Left colon (tissue), 2 donors: ENCODE measurements at places on chromosomes 5 and 9.

DNA sequence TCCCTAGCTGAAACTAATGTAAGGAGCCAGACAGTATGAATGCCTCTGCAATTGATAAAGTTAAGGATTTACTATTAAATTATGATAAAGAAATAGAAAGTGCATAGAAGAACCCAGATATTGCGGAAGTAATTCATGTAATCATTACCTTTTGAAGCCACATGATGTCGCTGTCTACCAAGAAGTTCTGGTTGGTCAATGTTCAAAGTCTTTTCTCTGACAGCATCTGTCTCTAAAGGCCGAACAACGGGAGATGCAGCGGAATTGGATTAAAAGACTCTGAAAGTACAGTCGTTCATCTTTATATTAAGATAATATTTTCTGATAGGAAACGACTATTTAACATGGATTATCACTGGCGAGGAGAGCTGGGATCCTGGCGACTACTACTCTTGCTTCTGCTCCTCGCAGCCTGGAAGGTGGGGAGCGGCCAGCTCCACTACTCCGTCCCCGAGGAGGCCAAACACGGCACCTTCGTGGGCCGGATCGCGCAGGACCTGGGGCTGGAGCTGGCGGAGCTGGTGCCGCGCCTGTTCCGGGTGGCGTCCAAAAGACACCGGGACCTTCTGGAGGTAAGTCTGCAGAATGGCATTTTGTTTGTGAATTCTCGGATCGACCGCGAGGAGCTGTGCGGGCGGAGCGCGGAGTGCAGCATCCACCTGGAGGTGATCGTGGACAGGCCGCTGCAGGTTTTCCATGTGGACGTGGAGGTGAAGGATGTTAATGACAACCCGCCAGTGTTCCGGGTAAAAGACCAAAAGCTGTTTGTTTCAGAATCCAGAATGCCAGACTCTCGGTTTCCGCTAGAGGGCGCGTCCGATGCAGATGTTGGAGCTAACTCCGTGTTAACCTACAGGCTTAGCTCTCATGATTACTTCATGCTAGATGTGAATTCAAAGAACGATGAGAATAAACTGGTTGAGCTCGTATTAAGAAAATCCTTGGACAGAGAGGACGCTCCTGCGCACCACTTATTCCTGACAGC, at the start of gene PCDHA8:
TSS of gene PCDHA8 (plus strand) at position 210 of the 985 bp plus-strand sequence. CDS start at position 345, 135 bp downstream.
- no peak for DNase-seq

- no peak for DNase-seq
Measured at GRCh38 chr5:133520062-133520461, 92.3 kb downstream of the FSTL4 start.

GRCh38 chr9:97628668-97629067, 4.5 kb downstream of the TSTD2 start:
- no peak for DNase-seq

GRCh38 chr9:36164372-36164771, 4.8 kb upstream of the CCIN start:
- DNase-seq, result no peak

DNA sequence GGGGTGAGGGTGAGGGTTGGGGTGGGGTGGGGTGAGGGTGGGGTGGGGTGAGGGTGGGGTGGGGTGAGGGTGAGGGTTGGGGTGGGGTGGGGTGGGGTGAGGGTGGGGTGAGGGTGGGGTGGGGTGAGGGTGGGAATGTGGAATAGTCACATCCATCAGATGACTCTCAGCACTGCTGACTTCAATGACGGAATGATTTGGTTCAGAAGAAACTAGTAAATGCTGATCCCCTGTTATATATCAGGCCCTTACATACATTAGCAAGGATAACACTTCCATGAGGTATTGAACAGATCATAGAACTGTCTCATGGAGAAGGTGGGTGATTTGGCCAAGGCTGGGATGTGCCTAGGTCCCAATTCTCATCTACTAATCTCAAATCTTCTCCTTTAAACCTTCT, 24.5 kb upstream of the C5orf47 start:
- DNase-seq, result no peak
